ENCODE measurements at places on chromosomes 3 and 15.

DNA sequence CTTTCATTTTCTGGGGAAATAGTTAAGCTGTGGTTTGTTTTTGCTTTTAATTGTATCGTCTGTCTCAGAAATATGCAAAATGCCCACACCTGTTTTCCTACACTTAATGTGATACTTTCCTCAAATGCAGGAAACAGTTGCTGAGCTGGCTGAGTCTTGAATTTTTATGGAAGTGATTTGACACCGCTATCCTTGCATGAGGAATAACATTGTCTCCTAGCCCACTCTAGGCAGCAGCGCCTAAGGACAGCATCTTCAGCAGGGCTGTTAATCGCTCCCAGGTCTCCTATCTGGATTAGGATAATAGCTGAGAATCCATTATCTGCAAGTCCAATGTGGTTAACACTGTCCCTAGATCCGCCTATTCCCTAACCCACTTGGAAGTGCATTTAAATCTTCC is 132.6 kb upstream of the NR2E3 start:
- no peak for DNase-seq

DNA sequence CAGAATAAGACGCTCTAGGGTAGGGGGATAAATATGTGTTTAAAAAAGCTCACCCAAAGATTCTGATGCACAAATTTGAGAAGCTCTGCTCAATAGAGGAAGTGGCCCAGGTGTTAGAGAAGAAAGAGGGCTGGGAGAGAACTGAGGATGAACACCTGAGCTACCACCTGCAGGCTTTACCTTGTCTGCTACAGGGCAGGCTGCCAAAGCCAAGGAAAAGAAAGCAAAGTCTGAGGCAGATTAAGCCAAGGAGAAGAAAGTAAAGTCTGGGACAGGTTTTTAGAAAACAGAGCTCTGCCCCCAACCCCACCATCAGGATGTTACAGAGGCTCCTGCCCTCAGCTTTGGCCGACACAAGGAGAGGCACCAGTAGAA is 92.9 kb downstream of the THRB start:
- no peak for DNase-seq

DNA sequence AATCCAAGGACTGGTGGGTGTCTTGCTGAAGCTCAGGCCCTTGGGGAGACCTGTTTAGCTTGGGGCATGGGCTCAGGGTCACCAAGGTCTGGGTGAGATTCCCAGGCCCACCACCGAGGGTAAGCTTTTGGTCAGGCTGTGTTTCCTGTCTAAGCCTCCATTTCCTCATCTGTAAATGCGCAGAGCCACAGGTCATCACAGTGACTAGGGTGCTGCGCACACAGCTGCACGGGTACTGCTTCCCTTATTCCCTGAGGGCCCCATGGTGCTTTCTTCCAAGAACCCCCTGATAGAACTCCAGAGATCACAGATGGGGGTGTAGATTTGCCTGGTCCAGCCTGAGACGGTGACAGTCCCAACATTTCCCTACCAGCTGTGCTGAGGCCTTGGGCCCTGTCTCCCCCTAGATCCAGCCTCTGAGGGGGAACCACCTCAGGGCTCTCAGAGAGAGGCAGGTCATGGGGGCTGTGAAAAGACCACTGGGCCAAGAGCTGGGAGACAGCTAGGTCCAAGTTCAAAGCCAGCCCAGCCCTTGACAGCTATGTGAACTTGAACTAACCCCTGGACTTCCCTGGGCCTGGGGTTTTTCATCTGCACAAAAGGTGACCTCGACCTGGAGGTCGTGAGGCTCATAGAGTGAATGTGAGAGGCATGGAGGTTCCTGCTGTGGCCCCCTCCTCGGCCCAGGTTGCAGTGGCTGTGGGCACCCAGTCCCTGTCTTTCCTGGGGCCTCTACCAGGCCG is 60.7 kb downstream of the SEMA3G start:
- DNase-seq: no peak

DNA sequence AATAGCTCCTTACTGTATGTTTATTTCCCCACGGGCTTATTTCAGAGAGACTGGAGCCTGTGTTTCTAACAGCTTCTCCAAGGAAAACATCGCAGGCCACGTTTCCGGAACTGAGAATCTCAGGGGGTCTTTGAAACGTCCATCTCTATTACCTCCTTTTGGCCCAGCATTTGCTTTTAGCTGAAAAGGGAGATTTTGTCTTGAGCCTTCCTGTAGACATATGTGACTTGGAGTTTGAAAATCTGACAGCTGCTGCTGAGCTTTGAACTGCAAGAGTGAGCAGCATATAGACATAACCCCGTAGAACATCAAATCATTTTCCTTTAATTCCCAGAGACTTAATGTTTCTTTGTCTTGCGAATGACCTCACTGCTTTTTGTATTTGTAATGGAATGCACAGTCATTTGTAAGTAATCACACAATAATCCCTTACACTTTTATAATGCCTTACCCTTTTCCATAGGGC is 54.6 kb downstream of the LPP start:
- DNase-seq: no peak

- no peak for DNase-seq
Measured at GRCh38 chr15:60972866-60973265, 256.2 kb downstream of the RORA start.

DNA sequence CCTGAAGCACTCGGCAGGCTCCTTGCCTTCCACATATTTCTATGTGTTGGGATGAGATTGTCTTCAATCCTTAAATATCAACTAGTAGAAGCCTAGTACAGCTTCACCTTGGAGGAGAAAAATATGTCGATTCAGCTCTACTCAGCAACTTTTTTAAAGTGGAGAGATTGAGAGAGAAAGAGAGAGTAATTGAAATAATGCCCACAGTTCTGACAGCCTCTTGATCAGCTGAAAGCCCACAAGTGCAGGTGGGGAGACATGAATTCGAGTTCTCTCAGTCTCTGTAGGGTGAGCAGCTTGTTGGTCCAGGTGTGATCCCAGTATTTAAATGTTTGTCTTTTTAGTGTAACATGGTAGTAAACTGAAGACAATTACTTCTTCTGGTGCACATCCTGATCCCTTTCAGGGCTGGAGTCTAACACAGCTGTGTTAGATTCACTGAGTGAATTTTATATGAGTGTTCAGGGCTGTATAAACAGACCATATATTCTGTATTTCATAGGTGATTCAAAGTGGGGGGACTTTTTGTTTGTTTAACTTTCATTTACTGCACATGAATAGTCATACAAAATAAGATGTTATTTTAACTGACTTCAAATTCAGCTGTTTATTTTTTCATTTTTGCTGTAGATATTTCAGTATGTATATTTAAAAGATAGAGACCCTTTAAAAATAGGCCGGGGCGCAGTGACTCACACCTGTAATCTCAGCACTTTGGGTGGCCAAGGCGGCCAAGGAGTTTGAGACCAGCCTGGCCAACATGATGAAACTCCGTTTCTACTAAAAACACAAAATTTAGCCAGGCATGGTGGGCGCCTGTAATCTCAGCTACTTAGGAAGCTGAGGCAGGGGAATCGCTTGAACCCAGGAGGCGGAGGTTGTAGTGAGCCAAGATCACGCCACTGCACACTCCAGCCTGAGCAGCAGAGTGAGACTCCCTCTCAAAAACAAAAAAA is 64.0 kb downstream of the ST6GAL1 start:
- no peak for DNase-seq

- DNase-seq: peak; percentile 50
Measured at GRCh38 chr3:169886671-169887070, 16.9 kb upstream of the LRRC31 start.

DNA sequence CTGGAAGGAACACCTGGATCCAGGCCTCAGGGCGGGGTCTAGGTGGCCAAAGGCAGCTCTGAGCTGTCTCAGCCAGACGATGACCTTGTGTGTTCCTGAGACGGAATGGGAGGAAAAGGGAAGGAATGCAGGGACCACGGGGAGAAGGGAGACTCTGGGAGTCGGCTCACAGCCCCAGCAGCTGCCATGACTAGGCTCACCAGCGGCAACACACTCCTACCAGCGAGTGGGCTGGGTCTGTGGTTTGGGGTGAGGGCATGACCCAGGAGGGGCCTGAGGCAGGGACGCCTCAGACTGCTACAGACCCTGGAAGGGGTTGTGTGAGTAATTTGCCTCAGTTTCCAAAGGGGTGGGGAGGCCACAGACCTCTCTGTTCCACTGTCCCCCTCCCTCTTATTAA is 19.8 kb downstream of the IQSEC1 start:
- DNase-seq: no peak

DNA sequence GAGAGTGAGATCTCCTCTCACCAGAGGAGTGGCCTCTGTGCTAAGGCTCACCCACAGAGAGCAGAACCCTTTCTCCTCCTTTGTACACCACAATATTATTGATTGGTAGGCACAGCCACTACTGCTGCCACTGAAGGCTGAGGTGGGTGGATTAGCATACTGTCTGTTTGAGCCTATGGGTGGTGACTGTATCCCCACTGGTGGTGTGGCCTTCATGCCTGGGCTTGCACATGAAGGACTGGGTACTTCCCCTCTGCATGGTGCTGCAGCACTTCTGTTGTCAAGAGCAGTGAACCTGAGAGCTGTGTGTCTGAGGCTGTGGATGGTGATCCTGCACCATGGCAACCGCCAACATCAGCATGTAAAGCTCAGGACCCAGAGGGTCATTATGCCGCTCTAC is 35.7 kb upstream of the NECTIN3 start:
- DNase-seq: no peak

- DNase-seq: no peak
Measured at GRCh38 chr3:195866686-195867511, 41.5 kb downstream of the TNK2 start.

DNA sequence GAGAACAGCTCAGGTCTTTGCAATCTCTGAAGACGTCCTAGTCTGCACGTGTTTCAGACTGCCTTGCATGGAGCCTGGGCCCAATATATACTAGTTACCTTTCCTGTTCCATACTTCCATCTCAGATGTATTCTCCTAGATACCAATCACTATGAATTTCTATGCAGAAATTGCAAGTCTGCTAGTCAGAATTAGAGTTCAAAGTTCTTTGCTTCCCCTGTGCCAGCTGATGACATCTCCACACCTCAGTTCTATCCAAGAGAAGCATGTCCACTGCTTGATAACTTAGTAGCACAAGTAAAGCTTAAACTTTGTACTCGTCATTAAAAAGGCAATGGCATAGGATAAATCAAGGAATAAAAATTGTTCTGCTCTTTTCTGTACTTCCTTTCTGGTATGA is 133.6 kb upstream of the PLXND1 start:
- no peak for DNase-seq

- DNase-seq: no peak
Measured at GRCh38 chr15:60035344-60035743, 31.2 kb downstream of the FOXB1 start.

All from uterus (tissue), 4 donors.